ENCODE measurements at places on chromosomes 1 and 21. TPM values are rescaled to one million over a fixed set of nuclear protein-coding genes. Genes with fewer than 3 reads are reported as not detected.

GRCh38 chr1:195948123-195948895 lies 659.9 kb downstream of the KCNT2 start:
- DNase-seq, result no peak

GRCh38 chr21:41213021-41213420 lies 45.1 kb downstream of the BACE2 start:
- no peak for DNase-seq

Gene WNT9A
- 0.59 TPM for total RNA-seq

Gene PLA2G2F
- total RNA-seq, result not detected

Gene GPA33
- total RNA-seq, result 0.19 TPM

- DNase-seq, result no peak
Measured at GRCh38 chr1:211485480-211485857, 6.5 kb downstream of the RD3 start.

Gene HEYL
- total RNA-seq, result 16.9 TPM

GRCh38 chr1:169443923-169444322 lies 16.6 kb upstream of the CCDC181 start:
- DNase-seq, result no peak

Gene CELA3B
- total RNA-seq, result not detected

DNA sequence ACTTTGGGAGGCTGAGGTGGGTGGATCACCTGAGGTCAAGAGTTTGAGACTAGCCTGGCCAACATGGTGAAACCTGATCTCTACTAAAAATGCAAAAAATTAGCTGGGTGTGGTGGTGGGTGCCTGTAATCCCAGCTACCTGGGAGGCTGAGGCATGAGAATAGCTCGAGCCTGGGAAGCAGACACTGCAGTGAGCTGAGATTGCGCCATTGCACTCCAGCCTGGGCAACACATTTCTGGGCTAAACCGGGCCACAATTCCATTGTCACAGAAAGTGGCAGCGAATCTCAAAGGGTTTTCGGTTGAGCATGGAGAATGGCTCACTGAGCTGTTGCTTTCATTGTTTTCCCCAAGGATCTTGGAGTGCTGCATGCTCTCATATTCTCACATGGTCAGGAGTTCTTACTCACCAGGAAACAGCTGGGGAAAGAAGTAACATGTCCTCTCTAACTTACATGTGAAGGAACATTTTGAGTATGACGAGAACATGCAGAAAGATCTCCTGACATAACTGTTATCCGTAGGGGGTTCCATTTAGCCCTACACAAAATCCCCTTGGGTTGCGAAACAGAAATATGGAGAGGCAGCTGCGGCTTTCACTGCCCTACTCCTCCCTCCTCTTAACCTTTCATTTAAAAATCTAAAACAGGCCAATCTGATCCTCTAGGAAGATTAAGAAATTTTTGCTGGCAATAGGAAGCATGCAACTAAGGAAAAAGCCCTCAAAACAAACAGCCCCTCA lies 341.1 kb downstream of the PCP4 start:
- DNase-seq, result no peak

DNA sequence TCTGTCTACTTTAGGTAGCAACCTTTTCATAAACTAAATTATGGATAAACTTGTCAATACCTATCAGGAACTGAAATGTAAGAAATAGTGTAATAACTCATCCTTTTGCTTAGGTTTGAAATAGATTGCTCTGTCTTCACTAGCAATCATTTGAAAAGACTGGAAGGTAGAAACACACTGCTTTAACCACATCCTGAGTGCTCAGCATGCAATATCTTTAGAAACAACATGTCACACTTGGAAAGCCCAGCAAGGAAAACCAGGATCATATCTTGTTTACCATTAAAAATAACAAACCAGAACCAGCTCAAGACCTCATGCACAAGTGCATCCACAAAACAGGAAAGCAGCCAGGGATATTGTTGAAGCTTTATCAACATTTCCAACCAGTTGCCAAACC lies 3.6 kb downstream of the KCNJ6 start:
- DNase-seq, result no peak

GRCh38 chr1:6084781-6085495 lies 39.2 kb downstream of the KCNAB2 start:
- no peak for DNase-seq

GRCh38 chr1:178361847-178362246 lies 134.9 kb downstream of the CLEC20A start:
- no peak for DNase-seq

Gene LIN28A
- total RNA-seq, result not detected

Gene CRYBG2
- not detected for total RNA-seq

Gene PEAR1
- 6.7 TPM for total RNA-seq

Gene LHX8
- not detected for total RNA-seq

Gene KLF17
- not detected for total RNA-seq

GRCh38 chr1:232728507-232729263 lies 76.5 kb upstream of the MAP10 start:
- DNase-seq, result no peak

Gene KRTAP13-2
- total RNA-seq, result not detected

DNA sequence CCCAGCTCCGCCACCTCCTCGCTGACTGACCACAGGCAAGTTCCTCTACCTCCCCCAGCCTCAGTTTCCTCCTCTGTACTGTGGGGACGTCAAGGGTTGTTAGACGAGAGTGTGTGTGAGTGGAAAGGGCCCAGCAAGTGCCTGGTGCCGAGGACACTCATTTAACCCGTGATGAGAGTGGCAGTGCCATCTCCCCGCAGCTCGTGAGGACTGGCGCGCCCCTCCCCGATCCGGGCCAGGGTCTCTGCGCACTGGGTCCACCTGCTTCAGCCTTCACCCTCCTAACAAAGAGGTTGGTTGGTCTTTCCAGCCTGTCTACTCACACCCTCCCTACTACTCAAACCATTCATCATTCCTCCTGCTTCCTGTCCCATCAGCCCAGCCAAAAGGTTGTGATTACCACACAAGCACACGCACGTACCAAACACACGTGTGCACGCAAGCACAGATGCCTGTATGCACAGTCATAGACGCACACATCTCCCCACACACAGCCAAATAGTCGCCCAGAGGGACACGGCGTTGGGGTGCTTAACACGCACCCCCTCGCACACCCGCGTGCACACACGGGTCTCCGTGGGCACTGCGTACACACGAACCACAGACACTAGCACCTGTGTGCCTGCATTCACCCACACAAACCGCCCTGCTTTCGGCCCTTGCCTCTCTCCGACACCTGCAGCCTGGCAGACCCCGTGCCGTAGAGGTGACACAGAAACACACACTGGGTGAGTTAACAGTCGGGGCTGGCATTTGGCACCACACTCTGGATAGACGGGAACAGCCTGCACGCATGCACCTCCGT lies 39.3 kb downstream of the TAS1R2 start:
- no peak for DNase-seq

DNA sequence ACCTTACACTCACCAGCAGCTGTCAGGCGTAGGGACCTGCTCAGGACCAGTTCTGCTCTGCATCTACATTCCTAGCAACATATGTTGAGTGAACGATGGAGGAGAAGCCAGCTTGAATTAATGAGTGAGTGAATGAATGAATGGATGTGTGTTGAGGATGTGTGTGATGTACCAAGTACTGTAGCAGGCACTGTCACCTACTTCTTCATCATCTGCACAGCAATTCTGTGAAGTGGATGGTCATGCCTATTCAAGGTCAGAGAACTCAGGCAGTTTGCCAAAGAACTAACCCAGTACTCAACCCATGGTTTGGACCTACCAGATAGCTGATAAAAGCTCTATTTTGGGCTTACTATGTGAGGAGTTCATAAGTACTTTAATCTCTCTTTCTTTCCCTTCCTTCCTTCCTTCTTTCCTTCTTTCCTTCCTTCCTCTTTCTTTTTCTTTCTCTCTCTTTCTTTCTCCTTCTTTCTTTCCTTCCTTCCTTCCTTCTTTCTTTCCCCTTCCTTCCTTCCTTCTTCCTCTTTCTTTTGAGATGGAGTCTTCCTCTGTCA lies 56.9 kb downstream of the ATP1A1 start:
- DNase-seq, result no peak

- DNase-seq, result no peak
Measured at GRCh38 chr1:1833456-1833855, 55.2 kb upstream of the NADK start.

DNA sequence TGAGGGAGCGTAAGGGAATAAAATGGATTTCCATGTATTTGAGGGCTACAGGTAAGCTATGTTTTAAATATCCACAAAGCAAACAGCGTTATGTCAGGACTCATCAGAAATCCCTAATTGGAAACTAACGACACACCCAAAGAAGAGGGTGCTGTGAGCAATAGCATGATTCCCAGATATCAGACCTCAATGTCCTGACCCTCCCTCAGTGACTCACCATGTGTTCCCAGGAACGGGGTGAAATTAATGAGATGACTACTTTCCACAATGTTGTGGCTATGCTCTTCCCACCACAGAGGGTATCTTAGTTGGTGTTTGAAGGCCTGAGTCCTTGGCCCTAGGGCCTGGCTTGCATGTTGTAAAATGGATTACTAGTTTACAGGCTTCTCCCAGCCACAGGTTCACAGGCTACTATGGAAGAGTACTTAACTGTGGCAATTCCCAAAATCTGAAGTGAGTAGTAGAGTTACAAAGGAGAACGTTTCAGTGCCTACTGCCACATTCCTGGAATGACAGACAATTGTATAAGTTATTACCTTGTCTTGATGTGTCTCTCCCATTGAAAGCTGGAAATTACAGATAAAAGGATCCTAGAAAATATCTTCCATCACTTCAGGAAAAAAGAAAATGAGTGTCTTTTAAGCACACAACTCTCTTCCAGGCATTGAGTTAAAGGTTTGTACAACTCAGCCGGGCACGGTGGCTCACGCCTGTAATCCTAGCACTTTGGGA lies 1.7 kb upstream of the KRTAP11-1 start:
- no peak for DNase-seq

DNA sequence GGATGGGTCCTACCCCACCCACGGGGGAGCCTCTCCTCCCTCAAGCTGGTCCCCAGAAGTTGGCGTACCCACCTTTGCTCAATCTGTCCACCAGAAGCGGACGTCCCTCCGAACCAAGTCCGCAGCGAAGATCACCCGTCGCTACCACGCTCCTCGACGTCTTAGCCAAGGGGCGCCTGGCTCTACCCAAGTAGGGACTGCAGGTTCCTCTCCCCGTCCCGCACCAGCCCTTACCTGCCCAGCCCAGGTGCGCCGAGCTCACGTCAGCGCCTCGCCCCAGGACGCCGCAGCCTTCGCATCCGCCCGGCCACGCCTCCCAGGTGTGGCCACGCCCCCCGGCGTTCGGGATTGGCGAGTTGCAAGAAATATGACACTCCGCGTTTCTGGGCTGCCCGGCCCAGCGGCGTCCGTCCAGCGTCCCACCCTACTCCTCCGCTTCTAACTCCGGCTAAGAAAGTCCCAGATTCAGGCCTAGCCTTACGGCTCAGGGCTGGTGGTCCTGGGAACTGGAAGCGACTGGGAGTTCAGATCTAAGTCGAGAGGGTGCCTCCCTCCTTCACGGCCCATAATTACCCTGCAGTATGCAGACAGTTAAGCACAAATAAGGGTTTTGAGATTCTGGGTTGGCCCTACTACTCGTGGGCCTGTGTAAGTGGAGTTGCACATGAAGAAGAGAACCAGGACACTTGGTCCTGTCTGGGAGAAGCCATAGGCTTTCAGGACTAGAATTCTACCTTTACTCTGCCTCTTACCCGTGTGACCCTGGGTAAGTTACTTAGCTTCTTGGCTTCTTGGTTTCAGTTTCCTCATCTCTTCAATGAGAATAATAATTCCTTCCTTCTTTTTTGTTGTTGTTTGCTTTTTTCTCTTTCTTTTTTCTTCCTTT lies at the start of gene IRF6:
TSS of gene IRF6 (minus strand) at position 268 of the 886 bp plus-strand sequence. CDS start 4,729 bp downstream, outside the sequence.
- DNase-seq, result peak; percentile 88

DNA sequence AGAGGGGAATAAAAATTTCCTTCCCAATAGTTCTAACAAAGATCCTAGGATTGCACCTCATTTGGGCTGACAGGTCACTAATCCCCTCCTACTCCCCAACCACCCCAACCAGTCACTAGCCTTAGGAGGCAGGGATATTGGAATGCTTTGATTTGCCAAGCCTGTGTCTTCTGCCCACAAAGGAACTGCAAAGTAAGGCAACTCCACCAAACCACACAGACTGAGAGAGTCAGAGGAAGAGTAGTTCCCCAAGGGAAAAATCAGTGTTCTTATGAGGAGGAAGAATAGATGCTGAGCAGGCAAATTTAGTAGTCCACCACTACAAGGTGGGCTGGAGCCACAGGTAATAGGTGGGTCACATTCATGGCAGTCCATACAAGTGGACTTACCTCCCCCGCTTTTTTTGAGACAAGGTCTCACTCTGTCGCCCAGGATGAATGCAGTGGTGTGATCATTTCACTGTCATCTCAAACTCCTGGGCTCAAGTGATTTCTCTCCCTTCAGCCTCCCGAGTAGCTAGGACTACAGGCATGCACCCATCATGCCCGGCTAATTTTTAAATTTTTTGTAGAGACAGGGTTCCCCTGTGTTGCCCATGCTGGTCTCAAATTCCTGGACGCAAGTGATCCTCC lies 3.7 kb upstream of the TMEM39B start:
- no peak for DNase-seq

DNA sequence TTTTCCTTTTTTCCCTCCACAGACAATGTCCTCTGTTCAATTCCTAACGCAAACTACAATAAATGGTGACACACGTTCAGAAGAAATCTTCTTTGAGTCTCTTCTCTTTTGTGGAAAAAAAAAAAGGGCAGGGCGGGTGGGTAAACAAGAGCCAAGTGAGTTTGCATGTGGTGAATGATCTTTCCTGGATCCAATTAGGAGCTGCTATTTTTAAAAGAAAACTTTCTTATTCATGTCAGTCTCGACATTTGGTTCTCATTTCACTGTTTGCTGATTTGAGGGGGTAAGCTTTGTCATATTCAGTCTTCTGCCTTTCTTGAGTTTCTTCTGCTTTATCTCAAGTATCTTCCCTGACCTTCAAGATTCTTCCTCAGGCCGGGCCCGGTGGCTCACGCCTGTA lies 29.2 kb upstream of the KIF1B start:
- no peak for DNase-seq

DNA sequence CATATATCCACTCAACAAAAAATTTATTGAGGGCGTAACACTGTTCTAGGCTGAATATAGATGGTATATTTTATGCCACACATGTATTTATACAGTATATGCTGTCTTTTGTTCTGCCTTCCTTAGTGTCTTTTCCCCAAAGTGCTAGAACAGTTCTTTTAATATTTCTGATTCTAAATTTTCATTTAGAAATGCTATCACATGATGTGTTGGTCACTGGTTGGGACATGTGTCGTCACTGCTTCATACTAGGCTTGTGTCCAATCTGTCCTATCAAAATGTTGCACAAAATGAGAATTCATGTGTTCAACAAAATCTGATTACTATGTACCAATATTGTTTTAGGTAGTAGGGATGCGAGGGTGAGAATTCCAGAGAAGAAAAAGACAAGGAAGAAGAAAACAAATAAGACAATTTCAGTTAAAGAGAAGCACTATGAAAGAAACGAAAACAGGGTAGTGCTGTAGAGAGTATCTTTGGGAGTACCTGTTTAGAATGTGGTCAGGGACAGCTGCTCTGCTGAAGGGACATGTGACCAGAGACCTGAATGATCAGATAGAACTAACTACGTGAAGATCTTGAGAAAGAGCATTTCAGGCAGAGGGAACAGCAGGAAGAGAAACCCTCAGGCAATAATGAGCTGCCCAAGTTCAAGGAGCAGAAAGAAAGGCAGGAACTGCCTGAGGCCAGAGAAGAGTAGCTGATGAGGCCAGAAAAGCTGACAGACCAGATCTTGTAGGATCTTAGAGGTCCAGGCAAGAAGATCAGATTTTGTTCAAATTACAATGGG lies 1.3 kb downstream of the KMO start:
- DNase-seq, result no peak

Gene RHOC
- total RNA-seq, result 98.2 TPM

All from Right ventricle myocardium superior (tissue), 1 donor.